Fibroblast of skin of left biceps (primary cell): ENCODE measurements at places on chromosomes 4 and X.

DNA sequence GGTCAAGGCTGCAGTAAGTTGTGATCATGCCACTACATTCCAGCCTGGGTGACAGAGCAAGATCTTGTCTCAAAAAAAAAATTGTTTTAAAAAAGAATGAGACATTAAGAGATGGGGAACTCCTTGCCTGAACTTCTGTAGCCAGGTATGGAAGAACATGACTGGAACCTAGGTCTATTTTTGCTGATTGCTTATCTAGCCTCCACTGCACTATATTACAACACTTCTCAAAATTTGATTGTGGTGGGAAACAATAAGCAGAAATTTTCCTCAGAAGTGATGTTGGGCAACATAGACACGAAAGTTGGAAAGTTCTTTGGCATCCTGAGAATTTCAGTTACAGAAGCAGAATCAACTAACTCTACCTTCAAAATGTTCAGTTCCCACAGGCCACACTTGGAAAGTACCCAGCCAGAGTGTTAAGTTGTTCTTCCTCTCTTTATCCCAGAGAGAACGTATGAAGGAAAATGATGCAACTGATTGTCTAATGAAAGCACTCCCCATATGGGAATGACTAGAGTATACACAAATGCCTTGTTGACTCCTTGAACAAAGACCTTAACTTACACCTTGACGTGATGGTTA is 50.0 kb downstream of the LUZP4 start:
- no peak for DNase-seq

DNA sequence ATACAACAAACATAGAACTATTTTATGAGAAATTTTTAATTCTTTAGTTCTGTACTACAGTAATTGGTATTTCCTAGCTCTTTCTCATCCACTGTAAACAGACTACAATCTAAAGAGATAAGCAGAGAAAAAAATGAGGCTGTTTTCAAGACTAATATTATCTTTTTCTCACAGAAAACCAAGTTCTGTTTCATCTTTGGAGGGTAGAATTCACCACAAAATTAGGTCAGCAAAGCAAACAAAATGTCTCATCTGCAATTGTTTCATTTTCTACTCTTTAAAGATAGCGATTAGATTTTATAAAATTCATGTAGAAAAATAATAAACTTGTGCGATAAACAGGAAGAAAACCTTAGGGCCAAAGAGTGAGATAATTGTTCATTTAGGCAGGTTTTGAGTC is 10.8 kb downstream of the APOO start:
- no peak for DNase-seq

DNA sequence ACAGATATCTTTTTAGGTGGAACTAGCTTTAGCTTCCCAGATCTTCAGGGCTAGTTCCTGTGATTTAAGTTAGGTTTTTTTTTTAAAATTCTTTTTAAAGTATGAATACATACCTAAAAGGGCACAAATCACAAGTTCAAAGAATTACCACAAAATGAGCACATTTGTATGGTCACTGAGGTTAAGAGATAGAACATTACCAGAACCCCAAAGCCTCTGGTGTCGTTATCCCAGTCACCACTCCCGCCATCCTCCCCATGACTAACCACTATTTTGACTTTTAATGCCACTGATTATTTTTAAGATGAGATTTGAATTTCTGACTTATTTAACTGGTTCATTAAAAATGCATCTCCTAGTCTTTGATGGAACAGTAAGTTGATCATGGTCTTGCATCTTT is 5.4 kb downstream of the PGK1 start:
- no peak for DNase-seq

- DNase-seq: no peak
These were observed 71.3 kb downstream of the HTRA3 start for GRCh38 chr4:8340781-8341241.

DNA sequence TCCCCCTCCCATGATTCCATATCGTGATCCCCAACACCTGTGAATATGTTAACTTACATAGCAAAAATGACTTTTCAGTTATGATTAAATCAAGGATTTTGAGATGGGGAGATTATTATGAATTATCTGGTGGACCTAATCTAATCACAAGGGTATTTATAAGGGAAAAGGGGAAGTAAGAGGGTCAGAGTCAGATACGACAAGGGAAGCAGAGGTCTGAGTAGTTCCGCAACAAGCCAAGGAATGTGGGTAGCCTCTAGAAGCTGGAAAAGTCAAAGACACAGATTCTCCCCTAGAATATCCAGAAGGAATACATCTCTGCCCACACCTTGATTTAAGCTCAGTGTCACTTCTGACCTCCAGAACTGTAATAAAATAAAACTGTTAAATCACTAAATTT is 1.0 kb upstream of the IL13RA1 start:
- DNase-seq: no peak

DNA sequence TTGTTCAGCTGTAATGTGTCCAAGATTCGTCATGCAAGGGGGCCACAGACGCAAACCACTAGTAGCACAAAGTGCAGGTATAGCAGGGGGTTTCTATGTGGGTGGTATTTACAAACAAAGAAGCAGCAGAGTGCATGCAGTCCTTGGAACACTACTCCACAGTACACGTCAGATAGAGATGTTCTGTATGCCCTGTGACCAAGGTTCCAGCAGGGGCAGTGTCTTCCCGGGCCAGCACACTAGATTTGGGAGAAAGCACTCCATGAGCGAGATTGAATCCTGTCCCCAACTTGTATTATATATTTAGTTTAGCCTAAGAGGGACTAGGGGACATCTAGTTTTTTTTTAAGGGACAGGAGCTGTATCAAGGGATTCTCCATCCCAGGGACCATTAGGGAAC is 54.4 kb upstream of the ESX1 start:
- no peak for DNase-seq

- no peak for DNase-seq
These were observed 19.7 kb downstream of the SHOX start for GRCh38 chrX:650324-650723.

DNA sequence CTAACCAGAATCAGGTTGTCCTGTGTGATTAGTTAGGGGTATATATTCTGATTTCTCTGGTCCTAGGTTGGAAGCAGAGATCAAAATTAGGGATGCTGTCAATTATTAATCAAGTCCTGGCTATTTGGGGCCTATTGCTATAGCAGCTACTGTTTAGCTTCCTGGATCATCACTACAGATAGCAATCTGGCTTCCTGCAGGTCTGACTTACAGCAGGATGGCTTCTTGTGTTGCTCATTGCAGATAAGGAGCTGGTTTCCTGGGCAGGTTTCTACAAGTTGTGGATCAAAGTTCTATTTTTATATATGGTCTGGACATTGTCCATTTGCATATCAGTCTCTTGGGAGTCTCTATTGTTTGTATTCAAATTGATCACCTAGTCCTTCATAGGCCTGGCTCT is 57.7 kb upstream of the C4orf54 start:
- no peak for DNase-seq

- no peak for DNase-seq
These were observed 1016.7 kb upstream of the LCORL start for GRCh38 chr4:19038231-19038630.

DNA sequence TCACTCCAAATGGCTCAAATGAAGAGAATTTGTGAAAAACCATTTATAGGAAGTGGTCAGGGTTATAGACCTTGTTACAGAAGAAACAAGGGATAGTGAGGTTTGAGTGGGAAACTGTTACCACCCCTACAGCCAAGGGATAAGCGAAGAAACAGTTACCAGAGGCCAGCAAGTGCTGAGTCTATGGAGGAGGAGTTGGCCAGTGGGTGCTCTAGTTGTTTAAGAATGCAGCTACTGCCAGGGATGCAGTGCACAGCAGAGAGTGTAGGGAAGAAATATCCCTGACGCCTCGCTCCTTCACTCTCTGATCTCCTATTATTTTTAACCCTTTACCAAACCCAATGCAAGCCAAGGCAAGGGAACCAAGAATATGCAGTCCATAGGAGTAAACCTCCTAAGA is 15.2 kb upstream of the SYTL4 start:
- DNase-seq: no peak

- DNase-seq: no peak
These were observed 86.2 kb upstream of the RPS6KA3 start for GRCh38 chrX:20352935-20353336.

DNA sequence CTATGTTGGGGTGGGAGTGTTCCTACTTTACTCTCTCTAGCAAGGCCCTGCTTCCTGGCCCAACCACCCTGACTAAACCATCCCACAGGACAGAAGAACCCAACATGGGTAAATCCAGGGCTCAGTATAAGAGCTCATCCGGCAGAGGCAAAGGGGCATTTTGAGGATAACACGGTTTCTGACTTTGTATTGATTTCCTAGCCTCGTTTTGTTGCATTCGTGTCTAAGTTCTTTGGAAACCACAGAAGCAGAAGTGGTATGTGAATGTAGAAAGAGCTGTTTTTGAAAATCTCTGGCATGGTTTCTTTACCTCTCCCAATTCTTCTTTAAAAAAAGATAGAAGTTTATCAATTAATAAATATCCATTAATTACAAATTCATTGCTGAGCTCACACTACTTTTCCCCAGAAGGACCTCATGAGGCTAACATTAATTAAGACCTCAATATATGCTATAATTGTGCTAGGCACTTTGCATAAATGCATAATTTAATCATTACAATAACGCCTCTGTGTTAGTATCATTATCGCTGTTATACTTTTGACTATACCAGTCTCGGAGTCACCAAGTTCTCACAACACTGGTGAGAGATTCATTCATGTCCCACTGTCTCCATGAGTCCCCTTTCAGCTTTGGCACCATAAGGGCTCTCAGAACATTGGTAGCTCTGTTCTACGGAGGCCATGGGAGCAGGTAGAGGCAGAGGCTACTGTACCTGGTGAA is 5.8 kb upstream of the CLNK start:
- no peak for DNase-seq

GRCh38 chrX:48559636-48560035 is 14.6 kb upstream of the RBM3 start:
- no peak for DNase-seq

DNA sequence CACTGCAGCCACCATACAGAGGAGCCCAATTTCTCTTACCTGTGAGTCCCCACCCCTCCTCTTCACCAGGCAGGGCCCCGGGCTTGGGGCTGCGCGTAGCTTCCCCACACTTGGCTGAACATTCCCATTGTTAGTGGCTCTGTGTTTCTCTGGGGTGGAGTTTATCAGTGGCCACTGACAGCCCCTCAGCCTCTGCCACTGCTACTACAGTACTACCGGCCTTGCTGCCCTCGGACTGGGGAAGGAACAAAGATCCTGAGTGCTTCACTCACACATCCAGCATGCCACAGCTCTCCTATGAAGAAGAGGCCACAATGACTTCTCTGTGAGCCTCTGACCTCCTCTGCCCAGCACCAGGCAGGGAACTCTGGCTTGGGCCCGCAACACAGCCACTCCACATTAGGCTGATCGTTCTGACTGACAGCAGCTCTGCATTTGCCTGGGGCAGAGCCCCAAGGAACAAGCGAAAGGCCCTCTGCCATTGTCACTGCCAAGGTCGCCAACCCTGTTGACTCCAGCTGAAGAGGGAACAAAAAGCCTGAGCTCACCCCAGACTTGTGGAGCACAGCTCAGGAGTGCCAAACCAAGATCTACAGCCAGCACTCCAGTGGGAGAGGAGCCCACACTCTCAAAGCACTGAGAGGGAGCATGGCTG is 24.0 kb downstream of the ABCB7 start:
- no peak for DNase-seq
